ENCODE measurements at places on chromosomes 1 and 21. TPM values are rescaled to one million over a fixed set of nuclear protein-coding genes. Genes with fewer than 3 reads are reported as not detected.

Gene OR2T35
- not detected for total RNA-seq

- no peak overlapping the region for H3K4me3 ChIP-seq
- DNase-seq = no peak
- H3K4me1 ChIP-seq = peaks cover 10% of the 10 kb centered on the region
- H3K36me3 ChIP-seq = peaks cover 11% of the 10 kb centered on the region
Measured at GRCh38 chr21:29007810-29008209, 11.3 kb downstream of the RWDD2B start.

Gene TMEM82
- not detected for total RNA-seq

GRCh38 chr1:1116701-1117468, 996 bp upstream of the C1orf159 start:
- peak overlapping the region; percentile 64 for H3K4me3 ChIP-seq
- peaks cover 2% of the 10 kb centered on the region for H3K4me1 ChIP-seq
